ENCODE measurements at places on chromosomes 7 and 10. TPM values are rescaled to one million over a fixed set of nuclear protein-coding genes. Genes with fewer than 3 reads are reported as not detected.

FAM25G gene
- total RNA-seq, result not detected

CYP2W1 gene
- not detected for total RNA-seq

UNC5B gene
- 12.9 TPM for total RNA-seq

NPSR1 gene
- not detected for total RNA-seq

IL6 gene
- not detected for total RNA-seq

CYP26C1 gene
- not detected for total RNA-seq

IFIT1B gene
- not detected for total RNA-seq

MALRD1 gene
- total RNA-seq, result not detected

INMT gene
- total RNA-seq, result not detected

PAX4 gene
- total RNA-seq, result not detected

CHRM2 gene
- under 0.01 TPM for total RNA-seq

CLRN3 gene
- total RNA-seq, result not detected

SMKR1 gene
- not detected for total RNA-seq

SYT15 gene
- not detected for total RNA-seq

HOXA13 gene
- not detected for total RNA-seq

DNA sequence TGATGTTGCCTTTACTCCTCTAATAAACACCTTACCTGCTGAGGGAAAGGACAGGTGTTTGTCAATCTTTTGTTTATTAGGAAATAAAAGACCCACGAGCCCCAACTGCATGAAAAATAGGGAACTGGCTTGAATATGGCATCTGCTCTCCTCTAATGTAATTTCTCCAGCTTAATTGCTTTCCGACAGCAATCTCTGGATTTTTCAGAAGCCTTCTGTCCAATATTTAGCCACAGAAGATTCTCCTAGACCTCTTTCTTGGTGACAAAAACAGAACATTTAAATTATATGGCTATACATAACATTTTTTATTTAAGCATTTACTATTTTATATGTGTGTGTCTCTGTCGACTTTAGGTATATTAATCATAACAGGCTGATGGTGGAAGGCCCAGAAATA lies 317.4 kb upstream of the ADARB2 start:
- DNase-seq, result no peak

DNA sequence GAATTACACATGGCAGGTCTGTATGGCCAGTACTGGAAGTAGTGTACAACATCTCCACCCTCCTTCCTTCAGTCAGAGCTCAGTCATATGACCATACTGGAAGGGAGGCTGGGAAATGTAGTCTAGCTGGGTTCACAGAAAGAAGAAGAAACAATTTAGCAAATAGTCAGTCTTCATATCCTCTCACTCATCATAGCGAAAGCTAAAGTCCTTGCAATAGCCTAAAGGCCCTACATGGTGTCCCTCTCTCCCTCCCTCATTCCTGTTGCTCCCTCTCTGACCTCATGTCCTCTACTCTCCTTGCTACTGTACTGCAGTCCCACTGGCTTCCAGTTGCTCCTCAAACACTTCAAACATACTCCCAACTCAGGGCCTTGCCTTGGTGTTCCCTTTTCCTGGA lies 4.3 kb upstream of the CALU start:
- no peak for DNase-seq

DNA sequence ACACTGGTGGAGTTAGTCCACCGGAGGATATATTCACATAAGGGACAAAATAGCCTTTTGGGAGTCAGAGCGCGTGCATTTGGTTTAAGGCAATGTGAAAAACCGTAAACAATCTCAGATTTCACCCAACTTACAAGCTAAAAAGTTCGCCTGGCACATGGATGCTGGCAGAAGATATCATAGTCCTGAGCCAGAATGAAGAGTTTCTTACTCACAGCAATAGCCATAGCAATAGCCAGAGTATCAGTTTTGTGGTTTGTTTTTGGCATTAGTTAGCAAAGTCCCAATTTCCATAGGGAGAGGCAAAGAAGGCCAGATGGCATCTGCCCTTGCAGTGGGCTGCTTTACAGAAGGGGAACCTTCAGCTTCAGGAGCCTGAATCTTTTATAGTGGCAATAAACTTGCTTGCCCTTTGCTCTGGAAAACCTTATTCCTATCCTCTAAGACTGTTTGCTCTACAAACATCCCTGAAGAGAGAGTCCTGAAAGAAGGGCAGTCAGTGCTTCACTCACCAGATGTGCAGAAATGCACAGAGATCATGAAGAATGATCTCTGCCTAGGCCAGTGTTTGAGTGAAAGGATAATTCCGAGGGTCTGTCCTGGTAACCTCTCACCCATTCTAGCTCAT lies 28.7 kb upstream of the RSBN1L start:
- DNase-seq, result no peak

DNA sequence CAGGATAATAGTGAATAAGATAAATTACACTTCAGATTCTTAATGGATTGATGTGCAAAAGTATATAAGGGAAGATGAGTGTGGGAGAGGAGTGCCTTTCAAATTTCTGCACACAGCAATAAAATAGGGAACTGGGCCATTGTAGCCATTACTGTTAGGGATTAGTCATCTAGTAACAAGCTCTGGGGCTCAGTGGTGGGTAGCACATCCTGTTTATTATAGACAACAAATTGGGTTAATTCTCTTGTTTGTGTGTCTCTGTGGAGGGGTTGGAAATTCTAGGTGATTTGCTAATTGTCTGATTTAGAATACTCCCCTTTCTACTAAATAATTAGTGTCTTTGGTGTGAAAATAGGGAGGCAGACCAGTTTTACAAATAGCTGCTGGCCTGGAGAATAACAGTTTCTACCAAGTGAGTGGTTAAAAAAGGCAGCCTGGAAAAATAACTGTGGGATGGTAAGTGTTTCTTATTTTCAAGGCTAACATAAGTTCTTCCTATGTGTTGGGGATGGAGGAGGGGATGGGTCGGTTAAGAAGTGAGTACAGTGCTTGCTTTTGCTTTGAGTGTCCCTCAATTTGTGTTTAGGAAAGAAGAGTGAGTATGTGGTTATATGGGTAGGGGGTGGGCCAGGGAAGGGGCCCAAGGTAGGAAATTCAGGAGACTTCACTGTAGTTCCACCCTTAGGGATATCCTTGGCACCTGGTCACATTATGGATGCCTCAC lies 43.3 kb upstream of the TMEM248 start:
- DNase-seq, result no peak

GRCh38 chr10:30491204-30491915 lies 57.4 kb downstream of the MAP3K8 start:
- DNase-seq, result no peak

- DNase-seq, result peak; percentile 5
Observed at GRCh38 chr10:10353326-10353868, 664.3 kb upstream of the CELF2 start.

DNA sequence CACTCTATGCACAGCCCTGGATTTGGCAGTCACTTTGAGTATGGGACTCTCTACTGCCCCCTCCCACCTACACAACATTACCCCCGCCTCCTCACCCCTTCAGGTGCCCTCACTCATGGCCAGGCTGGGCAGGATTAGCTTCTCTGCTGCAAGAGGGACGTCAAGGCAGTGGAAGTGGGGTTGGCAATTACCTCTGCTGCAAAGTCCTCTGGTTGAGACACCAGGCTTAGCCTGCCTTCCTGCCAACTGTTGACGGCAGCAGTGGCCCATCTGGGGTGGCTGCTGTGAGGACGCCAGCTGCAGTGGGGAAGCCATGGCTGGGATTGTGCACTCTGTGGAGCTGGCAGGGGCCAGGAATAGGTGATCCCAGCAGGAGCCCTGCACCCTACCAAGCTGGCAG lies 26.7 kb downstream of the SVIL start:
- DNase-seq, result no peak

- no peak for DNase-seq
Observed at GRCh38 chr7:50653126-50653864, 88.1 kb upstream of the DDC start.

- no peak for DNase-seq
Observed at GRCh38 chr10:92688927-92689662, 660 bp upstream of the HHEX start.

DNA sequence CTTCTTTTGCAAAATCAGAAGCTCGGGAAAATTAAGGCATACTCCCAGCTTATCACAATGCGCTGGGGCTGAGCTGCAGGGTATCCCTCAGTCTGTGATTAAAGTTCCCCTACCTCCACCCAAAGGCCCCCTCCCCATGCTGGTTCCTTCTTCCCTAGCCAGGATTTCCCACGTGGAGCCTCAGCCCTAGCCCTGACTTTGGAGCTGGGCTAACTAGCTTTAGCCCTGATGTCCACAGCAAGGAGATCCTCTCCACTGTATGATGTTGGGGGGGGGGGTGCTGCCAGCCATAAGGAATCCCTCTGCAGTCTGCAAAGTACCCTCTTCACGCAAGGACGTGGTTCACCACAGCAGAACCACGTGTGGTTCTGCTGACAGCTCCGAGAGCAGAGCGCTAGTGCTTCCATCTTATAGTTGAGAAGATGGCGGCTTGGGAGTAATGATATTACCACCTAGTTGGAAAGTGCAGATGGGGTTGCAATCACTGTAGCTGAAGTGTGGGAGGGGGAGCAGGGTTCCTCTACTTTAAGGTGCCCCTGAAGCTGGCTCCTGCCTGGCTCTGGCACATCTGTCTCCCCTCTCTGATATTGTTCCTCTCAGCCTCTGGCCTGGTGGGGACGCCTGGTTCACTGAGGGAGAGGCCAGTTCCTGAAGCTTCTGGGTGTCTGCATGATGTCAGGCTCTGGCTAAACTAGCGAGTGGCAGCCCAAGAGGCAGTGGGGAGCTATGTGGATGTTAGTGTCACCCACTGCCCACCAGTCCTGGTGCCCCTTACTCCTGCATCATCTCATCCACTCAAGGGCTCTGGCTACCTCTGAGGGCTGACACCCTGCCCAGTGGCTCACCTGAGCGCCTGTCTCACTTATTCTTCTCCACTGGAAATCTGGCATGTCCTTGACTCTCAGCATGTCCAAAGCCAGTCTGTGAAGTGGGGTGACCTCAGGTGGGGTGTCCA lies 270.7 kb downstream of the RPS24 start:
- no peak for DNase-seq

DNA sequence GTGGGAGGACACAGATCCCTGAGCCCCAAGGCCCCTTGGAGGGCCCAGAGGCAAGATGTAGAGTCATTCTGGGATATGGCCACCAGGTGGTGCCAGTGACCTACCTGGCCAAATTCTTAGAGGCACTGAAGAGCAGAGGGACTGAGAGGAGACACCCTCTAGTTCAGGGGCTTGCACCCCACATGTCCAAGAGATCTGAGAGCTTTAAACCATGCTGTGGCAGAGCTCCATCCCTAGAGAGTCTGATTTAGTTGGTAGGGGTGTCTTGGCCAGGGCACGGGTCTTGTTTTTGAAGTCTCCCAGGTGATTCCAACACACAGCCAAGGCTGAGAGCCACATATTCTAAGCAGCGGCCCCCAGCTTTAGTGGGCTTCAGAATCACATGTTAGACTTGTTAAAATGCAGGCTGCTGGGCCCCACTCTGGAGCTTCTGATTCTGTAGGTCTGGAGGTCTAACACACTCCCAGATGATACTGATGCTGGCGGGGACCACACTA lies 52.5 kb downstream of the PRF1 start:
- peak; percentile 74 for DNase-seq

DNA sequence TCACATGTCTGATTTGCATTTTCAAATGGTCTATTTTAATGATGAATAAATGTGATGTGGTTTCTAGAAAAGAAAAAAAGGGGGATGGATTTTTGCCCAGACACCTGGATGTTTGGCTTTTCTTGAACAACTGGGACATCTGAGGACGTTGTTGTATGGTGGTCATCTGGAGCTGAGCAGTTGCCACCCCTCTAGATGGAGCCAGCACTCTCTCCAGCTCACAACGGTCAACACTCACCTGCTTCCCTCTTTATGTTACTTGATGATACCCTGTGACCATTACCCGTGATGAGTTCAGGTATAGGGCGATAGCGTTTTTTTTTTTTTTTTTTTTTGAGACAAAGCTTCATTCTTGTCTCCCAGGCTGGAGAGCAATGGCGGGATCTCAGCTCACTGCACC lies 30.1 kb upstream of the PAXIP1 start:
- no peak for DNase-seq

- DNase-seq, result peak; percentile 82
Observed at GRCh38 chr7:129210256-129210988, 14.4 kb upstream of the AHCYL2 start.

GRCh38 chr10:83229991-83230390 lies 909.3 kb upstream of the GHITM start:
- DNase-seq, result no peak

GRCh38 chr7:22832401-22832800 lies 9.8 kb upstream of the TOMM7 start:
- DNase-seq, result no peak

GRCh38 chr7:29288181-29289091 lies 93.9 kb downstream of the CHN2 start:
- no peak for DNase-seq

- DNase-seq, result no peak
Observed at GRCh38 chr7:112036071-112036470, 170.1 kb downstream of the DOCK4 start.

- no peak for DNase-seq
Observed at GRCh38 chr10:48744587-48744986, 59.9 kb downstream of the WDFY4 start.

DNA sequence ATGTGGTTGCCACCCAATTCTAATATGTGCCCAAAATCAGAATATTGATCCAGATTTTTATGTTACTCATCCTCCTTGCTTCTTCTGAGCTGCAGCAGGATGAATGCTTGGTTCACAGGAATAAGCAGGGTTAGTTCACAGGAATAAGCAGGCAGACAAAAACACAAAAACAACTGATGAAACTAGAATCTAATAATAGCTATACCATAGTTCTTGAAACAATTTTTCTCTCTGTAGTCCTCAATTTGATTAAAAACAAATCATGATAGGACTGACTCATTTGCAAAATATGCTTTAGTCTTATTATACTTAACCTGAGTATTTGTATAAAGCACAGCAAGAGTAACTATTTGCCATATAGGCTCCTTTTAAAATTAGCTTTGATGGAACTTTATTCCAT lies 24.4 kb upstream of the ARHGAP12 start:
- no peak for DNase-seq

DNA sequence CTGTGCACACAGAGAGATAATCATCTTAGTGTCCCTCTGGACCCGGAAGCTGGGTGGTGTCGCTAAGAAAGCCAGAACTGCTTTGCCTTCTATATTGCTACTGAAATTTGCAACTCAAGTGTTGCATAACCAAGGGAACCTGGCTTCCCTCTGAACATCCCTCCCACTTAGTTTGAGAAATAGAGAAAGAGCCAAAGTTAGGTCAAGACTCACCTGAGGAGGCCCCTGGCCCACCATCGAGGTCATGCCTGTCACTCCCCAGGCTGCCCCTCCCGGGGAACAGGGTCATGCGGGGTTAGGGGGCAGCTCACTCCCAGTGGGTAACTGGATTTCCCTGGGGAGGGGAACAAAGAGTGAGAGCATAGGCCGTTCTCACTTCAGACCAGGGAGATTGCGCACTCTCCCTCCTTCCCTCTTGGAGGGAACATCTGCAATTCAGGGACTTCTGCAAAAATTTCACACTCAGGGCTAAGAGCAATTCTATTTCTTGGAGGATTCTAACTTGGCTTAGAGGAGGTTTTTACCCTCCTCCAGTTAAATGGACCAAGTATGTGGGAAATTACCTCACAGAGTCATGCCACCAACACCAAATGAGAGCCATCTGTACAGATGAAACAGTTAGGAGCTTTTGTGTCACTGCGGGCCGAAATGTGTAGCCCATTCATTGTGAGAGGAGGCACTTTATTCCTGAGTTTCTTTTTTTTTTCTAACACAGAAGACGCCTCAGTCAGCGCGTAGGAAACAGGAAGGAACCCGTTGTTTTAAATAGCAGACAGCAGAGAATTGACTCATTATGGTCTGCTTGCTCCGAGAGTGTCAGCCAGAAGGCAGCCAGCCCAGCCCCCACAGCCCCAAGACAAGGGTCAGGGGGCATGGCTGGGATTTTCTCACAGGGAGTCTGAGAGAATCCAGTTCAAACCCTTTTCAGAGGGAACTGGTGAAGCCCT lies 221.3 kb downstream of the ARHGAP12 start:
- peak; percentile 32 for DNase-seq

- no peak for DNase-seq
Observed at GRCh38 chr7:12385364-12385786, 18.3 kb downstream of the VWDE start.
